ENCODE measurements at places on chromosomes 6 and 20.

GRCh38 chr20:33853507-33853813 is 42.3 kb downstream of the CHMP4B start:
- DNase-seq, result no peak

- no peak for DNase-seq
Observed at GRCh38 chr6:82493467-82493866, 129.8 kb downstream of the TPBG start.

DNA sequence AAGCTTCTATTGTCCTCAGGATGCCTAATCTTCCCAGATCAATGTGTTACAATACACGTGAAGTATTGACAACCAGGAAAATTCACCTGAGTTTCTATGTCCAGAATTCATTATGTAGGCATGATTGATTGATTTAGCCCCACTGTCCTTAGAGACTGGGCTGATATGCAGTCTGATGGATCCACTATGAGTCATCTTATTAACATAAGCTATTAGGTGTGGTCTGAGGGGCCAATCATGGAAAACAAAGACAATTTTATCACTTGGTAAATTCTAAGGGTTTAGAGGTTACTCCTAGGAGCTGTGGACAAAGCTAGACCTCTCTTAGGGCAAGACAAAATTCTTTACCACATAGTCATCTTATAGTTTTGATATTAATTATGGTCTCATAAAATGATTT is 41.3 kb upstream of the SLC35B3 start:
- no peak for DNase-seq

DNA sequence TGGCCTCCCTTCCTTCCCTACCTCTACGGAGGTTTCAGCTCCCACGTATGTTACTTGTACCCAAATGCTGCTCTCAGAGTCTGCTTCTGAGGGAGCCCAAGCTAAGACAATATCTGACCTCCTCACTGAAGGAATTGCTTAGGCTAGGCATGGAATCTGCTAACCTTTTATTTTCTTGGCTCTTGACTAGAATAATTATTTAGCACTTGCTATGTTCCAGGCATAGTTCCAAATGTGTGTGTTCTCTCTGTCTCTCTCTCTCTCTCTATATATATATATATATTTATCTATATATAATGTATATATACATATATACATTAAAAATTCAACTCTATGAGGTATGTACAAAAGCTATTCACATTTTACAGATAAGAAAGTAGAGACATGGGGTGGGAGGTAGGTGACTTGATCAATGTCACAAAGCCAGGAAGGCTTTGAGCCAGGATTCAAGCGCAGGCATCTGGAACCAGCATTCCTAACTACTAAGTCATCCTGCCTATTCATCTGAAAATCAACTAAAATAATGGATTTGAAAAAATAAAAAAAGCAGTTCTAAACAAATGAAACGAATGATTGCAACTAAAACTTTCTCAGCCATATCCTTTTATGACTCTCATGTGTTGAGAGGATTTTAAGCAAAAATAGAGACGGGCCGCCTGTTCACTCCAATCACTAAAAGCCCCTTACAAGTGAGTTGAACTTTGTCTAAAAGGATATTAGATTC is 189.7 kb upstream of the JAG1 start:
- DNase-seq, result no peak

DNA sequence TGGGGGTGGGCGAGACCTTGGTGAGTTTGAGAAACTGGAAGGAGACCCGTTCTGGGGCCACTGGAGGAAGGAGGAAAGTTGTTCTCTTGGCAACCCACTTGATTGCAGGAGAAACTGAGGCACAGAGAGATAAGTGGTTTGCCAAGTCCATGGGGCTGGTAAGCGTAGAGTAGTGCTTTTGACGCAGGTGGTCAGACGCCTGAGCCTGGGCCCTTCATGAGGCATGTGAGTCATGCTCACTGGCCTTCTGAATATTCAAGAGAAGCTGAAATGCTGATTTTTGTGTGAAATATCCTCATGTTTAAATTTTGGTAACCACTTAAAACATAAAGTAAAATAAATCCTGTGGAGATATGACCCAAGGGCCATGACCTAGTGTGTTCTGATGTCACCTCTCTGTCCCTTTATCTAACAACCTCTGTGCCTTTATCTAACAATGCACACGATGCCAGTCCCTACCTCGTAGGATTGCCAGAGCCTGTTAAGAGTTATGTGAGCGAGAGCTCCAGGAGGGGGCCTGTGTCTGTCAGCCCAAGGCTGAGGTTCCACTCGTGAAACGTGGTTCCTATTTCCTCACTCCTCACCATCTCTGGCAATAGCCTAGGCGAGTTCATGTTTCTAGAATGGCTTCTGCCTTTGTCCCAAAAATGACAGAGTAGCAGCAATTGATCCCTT is 32.8 kb upstream of the PMEPA1 start:
- no peak for DNase-seq

GRCh38 chr6:135784507-135784906 is 67.0 kb upstream of the PDE7B start:
- DNase-seq, result no peak

DNA sequence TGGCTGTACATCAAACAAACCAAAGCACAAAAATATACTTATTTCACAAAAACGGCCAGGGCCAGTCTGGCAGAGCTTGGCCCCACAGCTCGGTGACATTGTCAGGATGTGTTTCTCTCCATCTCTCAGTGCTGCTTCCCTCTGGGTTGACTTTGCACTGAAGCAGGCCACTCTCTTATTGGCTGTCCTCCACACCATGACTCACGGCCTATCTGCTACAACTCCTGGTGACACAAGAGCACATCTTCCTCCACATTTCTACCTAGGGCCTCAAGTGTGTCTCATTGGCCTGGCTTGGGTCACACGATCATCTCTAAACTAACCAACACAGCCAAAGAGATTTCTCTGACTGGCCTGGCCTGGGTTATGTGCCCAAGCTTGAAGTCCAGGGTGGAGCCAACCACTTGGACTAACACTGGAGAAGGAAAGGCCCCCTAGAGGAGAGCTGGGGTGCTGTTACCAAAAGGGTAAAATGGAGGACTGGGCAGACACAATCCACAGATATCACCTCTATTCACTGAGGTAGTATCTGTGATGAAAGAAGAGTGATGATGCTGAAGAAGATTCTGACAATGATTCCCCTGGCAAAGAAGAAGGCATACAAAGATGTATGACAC is 159.8 kb upstream of the TSHZ2 start:
- no peak for DNase-seq

GRCh38 chr6:47698342-47698787 is at the start of gene ADGRF4:
TSS of gene ADGRF4 (plus strand) at chr6:47698580. CDS start at chr6:47707246, 8,666 bp downstream.
- DNase-seq, result no peak

- peak; percentile 40 for DNase-seq
Observed at GRCh38 chr6:148747145-148747470, 278 bp downstream of the UST start.

GRCh38 chr20:63547725-63548480 is at the start of gene SRMS:
TSS of gene SRMS (minus strand) at chr20:63547749. CDS start at chr20:63547463, 286 bp downstream.
- DNase-seq, result no peak

- DNase-seq, result no peak
Observed at GRCh38 chr6:2503816-2504494, 246.8 kb downstream of the MYLK4 start.

GRCh38 chr6:89934685-89935366 is 40.6 kb downstream of the GJA10 start:
- DNase-seq, result no peak

DNA sequence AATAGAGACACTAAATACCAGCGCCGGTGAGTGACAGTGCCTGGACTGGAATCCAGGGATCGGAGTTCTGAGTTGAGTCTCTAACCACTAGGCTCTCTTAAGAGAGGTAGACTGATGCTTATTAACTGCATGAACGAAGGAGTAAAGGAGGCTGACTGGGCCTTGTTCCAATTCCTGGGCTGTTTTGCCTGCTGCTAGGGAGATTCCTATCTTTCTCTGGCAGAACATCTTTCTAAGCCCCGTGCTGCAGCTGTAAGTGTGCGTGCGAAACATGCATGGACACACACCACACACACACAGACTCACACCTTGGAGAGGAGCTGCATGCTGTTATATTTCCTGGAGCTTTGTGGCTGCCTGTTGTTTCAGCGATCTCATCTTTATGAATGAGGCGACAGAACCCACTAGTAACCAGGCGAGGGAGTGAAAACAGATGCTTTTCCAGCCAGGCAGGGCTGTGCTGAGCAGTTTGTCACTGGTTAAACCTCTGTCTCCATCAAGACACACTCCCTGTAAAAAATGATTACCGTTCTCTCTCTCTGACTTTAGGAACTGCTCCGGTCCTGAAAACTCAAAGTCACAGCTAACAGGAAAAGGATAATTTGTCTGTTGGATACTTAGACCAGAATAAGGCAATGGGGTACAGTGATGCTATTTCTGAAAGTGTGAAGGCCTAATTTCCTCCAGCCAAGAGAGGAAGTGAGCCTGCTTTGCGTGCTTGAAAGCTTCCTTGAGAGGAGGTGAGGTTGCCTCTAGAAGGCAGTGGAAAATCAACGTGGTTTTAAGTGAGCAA is 157.4 kb upstream of the ZNF217 start:
- no peak for DNase-seq

DNA sequence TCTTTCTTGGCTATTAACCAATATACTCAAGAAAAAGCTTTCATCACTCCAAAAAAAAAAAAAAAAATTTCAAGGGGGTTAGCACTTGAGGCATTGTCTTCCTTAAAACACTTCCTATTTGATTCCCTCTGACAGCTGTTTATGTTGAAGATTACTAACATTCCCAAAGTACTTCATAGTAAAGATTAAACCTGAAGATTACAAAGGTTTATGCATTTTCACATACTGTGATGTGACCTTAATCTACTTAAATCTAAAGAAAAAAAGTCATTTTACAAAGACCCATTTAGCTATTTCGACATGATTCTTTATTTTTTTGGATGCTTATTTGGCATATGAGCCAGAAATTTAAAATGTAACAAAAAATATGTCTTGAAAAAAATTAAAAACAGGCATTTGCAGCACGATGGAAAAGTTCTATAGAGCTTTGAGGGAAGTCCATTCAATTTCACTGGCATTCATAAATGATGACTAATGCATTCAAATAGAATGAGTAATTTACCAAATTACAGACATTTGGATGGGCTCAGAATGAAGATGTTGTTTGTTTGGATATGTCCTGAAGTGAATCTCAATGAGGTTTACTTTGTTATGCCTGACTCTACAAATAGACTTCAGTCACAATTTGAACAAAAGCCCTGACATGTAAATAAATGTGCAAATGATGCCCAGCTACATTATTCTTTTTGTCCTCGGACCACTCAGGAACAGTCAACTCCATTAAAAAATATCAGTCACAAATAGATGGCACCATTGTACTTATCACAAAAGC is 674.6 kb upstream of the MARCKS start:
- no peak for DNase-seq

DNA sequence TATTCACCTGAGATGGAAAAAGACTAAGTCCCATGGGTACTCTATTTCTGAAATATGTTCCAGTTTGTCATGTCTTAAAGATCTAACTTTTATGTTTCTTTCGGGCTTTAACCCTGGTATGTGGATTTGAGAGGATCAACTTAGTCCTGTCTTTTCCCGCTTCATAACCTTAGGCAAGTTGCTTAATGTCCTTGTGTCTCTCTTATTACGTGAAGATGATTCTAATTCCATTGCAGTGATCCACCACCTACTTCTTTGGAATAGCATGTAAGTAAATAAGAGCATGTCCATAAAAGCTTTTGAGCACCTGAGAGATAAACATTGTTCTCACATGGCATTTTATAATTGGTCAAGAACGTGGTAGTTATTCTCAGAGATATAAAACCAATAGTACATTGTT is 23.0 kb downstream of the SPTLC3 start:
- no peak for DNase-seq

GRCh38 chr20:49874696-49875095 is 40.6 kb downstream of the SPATA2 start:
- no peak for DNase-seq

All from upper lobe of left lung (tissue), 6 donors.